ENCODE measurements at places on chromosomes 7 and 10.

DNA sequence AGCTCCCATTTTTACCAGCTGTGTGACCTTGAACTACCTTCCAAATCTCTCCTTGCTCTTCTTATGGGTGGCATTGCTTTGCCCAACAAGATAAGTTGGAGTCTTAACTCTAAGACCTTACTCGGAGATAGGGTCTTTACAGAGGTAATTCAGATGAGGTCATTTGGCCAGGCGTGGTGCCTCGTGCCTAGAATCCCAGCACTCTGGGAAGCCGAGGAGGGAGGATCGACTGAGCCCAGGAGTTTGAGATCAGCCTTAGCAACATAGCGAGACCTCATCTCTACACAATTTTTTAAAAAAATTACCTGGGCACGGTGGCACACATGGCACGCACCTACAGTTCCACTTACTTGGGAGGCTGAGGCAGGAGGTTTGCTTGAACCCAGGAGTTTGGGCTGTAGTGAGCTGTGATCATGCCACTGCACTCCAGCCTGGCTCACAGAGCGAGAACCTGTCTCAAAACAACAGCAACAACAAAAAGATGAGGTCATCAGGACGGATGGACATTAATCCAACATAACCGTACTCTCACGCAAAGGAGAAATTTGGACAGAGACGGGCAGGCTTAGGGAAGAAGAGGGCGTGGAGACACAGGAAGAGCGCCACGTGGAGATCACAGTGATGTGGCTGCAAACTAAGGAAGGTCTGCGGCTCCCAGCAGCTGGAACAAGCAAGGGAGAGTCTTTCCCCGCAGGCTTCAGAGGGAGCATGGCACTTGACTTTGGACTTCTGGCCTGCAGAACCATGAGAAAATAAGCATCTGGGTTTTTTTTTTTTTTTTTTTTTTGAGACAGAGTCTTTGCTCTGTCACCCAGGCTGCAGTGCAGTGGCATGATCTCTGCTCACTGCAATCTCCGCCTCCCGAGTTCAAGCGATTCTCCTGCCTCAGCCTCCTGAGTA, 122.3 kb upstream of the CARD11 start:
- DNase-seq, result no peak

- DNase-seq, result no peak
Measured at GRCh38 chr7:88202278-88202677, 17.6 kb downstream of the SRI start.

DNA sequence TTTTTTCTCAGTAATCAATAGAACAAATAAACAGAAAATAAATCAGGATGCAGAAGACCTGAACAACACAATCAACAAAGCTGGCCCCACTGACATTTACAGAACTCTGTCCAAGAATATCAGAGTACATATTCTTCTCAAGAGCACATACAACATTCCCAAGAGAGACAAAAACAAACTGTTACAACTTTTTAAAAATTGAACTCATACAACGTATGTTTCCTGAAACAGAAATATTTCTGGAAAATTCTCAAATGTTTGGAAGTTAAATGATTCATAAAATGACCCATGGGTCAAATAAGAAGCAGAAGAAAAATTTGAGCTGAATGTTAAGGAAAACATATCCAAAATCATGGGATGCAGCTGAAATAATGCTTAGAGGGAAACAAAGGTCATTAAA, 93.9 kb upstream of the VIPR2 start:
- DNase-seq, result no peak

GRCh38 chr7:129122078-129122750, 22.3 kb upstream of the TSPAN33 start:
- DNase-seq, result no peak

- DNase-seq, result no peak
Measured at GRCh38 chr7:1585142-1585981, 15.5 kb upstream of the PSMG3 start.

DNA sequence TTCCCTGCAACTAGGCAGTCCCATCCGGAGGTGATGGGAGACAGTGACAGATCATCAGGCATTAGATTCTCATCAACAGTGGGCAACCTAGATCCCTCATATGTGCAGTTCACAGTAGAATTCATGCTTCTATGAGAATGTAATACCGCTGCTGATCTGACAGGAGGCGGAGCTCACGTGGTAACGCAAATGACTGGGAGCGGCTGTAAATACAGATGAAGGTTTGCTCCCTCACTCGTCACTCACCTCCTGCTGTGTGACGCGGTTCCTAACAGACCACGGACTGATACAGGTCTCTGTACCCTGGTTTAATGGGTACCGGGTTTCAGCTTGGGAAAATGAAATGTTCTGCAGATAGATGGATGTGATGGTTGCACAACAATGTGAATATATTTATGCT, 47.8 kb upstream of the PIK3AP1 start:
- DNase-seq, result no peak

DNA sequence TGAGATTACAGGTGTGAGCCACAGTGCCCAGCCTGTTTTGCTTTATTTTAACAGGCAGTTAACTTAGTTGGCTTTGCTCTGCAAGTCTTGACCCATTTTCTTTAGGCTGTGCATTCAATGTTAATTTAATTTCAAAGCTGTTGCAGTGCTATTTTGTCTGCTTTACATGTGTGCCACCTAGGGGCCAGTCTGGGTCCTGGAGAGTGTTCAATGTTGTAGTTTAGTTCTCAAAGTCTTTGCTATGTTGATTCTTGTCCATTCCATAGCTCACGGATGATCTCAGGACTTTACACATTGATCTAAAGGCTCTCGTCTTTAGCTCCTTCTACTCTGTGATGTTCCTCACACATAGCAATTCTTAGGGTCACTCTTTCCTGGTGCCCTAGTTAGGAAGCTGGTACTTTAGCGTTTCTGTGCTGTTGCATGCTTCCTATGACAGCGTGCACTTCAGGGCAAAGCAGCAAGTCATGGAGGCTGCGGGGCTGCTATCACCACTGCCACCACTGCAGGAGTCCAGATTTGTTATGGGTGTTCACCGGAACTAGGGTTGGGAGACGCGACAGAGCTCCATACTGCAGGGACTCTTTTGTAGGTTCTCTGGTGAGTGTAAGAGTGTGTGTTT, 16.4 kb upstream of the ABCA13 start:
- DNase-seq, result peak; percentile 61

DNA sequence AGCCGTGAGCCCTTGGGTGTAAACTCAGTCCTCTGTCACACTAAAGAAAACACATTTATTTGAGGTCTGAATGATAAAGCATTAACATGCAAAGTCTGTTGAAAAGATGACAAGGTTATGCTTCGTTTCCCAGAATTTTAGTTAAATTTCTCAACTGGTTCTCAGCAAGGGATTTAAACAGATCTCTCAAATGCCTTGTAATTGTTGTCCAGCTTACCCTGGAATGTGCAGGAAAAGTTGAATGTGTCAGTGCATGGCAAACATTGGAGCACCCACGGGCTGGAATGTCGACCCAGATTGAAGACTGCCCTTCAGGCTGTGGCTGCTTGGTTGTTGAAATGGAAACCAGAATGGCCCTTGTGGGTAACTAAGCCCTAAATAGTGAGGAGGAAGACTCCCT, 191.8 kb downstream of the TRIL start:
- no peak for DNase-seq

DNA sequence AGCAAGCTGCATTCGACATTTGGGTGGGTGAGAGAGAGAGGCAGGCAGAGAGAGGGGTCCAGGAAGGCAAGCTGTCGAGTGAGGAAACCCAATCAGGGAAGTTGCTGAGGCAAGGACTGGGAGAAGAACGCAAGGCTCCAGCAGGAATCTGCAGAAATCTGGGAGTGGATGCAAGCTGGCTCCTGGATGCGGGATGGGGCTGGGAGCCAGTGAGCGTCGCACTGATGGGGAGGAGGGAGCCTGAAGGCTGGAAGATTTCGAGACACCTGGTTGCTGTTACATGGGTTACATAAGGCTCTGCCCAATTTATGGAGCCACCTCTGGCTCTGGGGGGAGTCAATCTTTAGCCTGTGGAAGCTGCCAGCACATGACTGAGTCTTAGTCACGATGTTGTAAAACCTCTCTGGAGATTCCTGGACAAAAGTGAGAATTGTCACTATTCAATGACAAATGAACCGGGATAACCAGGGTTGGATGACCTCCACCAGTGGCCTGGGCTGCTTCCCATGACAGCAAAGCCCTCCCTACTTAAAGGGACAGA, 51.1 kb upstream of the ADRB1 start:
- DNase-seq, result no peak

DNA sequence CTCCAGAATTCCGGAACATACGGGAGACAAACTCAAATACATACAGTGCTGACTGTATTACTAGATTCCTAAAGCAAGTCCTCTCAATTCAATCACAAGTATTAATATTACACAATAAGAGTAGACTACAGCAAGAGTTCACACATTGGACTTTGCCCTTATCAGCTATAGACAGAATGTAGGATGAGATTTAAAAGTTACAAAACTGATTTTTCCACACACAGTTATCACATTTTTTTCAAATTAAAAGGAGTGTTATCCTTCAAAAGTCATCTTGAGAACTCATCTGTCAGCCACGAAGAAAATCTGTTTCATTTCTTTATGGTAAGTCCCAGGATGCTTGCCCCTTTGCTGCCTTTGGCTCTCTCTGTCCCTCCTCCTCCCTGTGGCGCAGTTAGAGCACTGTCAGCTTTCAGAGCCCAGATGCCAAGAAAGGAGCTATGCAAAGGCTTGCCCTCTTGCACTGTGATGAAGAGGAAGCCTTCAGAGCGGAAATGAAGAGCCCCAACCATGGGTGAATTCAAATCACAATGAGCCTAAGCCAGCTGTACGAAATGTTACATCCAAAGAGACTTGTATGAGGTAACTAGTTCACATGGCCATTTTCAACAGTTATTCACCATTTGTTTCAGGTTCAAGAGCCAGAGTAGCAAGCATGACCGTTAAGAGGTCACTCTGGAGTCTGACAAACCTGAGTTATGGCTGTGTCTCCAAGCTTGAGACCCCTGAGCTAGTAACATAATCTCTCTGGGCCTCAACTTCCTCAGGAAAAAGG, 10.7 kb downstream of the NCOA4 start:
- DNase-seq, result no peak

GRCh38 chr7:103797647-103798307, 191.7 kb downstream of the RELN start:
- no peak for DNase-seq

- no peak for DNase-seq
Measured at GRCh38 chr7:133575726-133576440, 323.0 kb downstream of the EXOC4 start.

DNA sequence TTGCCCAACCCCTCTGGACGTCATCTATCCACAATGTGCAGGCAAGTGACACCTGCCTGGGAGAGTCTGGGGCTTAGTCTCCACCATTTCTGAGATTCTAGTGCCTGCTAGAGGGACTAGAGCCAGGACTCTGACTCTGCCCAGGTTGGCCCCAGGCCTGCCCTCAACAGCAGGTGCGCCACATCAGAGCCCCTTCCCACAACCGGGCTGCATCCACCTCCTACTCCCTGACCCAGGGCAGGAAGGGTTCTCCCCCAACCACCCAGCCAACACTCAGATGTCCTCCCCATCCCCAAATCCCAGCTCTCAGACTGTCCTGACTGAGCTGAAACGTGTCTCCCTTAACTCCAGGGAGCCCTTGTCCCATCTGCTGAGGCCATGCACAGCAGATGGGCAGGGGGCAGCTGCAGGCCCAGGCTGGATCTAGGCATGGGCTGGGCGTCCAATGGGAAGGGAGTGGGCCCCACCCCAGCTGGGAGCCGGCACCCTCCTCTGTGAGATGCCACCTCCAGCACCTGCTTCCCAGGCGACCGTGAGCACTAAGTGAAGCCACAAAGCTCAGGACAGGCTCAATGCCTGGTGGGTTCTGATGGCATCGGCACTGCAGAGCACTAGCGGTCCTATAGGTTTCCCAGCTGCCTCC, 49.2 kb downstream of the RASGEF1A start:
- no peak for DNase-seq

DNA sequence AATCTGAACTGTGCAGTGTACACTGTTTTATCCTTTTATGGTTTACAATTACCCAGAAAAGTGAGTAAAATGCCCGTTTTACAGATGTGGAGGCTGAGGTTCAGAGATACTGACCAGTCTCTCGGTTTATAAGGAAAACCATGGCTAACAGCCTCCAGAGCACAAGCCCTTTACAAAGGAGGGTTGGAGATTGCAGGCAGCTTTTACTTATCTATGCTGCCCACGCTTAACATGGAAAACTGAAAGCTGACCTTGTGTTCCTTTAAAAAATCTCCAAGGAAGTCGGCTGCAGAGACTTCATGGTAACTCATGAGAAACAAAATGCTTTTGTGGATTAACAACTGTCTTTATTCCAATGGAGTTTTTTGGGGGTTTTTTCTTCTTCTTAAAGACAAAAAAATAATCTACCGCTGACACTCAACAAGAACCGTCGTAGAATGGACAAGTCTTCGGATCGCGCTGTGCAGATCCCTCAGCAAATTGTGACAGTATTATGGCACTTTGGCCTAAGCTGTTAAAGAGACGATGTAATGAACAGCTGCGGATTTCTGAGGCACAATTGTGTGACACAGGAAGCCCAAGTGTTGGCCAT, 654 bp upstream of the SLF2 start:
- no peak for DNase-seq

DNA sequence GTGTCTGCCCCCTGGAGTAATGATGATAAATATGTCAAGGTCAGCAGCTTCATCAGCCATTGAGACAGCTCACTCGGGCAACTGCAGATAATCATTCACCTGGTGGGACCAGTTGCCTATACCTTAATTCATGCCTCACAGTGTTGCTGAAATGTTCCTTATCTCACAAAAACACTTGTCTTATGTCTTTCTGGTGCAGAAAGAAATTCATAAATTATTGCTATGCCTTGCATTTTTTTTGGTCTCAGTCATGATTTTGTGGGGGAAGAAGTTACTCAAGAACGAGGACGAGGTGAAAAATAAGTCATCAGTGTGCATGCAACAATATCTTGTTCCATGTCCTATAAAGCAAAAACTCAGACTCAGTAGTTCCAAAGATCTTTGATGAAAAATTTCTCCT, 16.0 kb downstream of the TRIL start:
- no peak for DNase-seq

GRCh38 chr10:2342206-2342605, 604.9 kb upstream of the ADARB2 start:
- no peak for DNase-seq

GRCh38 chr10:24866604-24867583, 85.5 kb downstream of the PRTFDC1 start:
- peak; percentile 66 for DNase-seq

GRCh38 chr7:29884399-29885272, 78.3 kb downstream of the WIPF3 start:
- DNase-seq, result peak; percentile 44

- no peak for DNase-seq
Measured at GRCh38 chr7:16135658-16136057, 285.7 kb downstream of the CRPPA start.

- DNase-seq, result peak; percentile 78
Measured at GRCh38 chr7:79620291-79620690, 166.8 kb upstream of the MAGI2 start.

- no peak for DNase-seq
Measured at GRCh38 chr7:20595971-20596370, 19.5 kb upstream of the ABCB5 start.

DNA sequence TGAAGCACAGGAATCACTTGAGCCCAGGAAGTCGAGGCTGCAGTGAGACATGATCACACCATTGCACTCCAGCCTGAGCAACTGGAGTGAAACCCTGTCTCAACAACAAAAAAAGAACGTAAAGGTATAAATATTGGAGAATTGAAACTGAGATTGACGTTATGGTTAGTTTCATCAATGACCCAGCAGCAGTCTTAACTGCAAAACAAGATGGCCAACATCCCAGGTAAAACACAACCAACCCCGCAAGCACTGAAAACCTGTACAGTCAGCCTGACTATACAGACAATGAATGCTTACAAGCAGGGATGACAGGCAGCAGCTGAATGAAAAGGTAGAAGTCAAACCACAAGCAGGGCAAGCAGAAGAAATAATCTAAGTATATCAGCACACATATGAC, 34.7 kb downstream of the WAPL start:
- no peak for DNase-seq

- peak; percentile 11 for DNase-seq
Measured at GRCh38 chr10:106682175-106682574, 482.3 kb downstream of the SORCS1 start.
